Activated naive CD4-positive, alpha-beta T cell treated with anti-CD3 and anti-CD28 coated beads for 36 hours (primary cell): ENCODE measurements at places on chromosomes 4 and X. TPM values are rescaled to one million over a fixed set of nuclear protein-coding genes. Genes with fewer than 3 reads are reported as not detected.
A peak's percentile ranks its signal among the peaks of the same experiment; 100 is the strongest.

Gene MAGEC2
- total RNA-seq: not detected

Gene AFAP1
- 28.8 TPM for total RNA-seq

Gene GPC4
- total RNA-seq: 0.05 TPM

Gene PNMA3
- 0.98 TPM for total RNA-seq

Gene MND1
- 52.6 TPM for total RNA-seq

Gene PPBP
- total RNA-seq: not detected

Gene UGT2B11
- total RNA-seq: not detected

DNA sequence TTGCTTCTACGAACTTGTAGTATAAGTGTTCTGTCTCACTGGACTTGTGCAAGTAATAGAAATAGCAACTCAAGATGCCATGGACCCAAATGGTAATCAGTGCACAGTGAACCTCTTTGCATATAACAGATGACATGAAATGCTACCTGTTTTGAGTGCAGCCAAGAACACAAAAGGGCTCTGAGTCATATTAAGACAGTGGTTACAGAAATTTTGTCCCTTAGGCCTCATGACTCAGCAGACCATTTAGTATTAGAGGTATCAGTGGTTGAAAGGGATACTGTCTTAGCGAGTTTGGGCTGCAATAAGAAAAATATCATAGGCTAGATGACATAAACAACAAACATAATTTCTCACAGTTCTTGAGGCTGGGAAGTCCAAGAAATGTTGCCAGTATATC, 502.9 kb upstream of the PCDH10 start:
- H3K4me3 ChIP-seq: no peak overlapping the region
- no peak overlapping the region for H3K27ac ChIP-seq
- no peak for DNase-seq
- no peaks in the 10 kb centered on the region for H3K36me3 ChIP-seq

GRCh38 chr4:113003841-113004240, 45.6 kb upstream of the ANK2 start:
- H3K4me3 ChIP-seq: no peak overlapping the region
- no peaks in the 10 kb centered on the region for H3K27me3 ChIP-seq
- H3K36me3 ChIP-seq: no peaks in the 10 kb centered on the region
- DNase-seq: no peak
- H3K27ac ChIP-seq: no peak overlapping the region

DNA sequence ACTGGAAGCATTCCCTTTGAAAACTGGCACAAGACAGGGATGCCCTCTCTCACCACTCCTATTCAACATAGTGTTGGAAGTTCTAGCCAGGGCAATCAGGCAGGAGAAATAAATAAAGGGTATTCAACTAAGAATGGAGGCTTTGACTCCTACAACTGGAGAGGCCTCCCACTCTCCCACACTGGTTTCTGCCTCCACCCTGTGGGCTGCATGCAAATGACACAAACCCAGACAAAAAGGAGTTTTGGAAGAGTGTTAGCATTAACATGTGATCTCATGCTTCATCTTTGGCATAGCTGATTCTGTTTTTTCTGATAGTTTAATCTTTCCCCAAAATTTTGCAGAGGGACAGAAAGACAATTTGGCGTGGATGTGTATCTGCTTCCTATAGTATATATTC, 80.8 kb upstream of the IQCM start:
- H3K4me3 ChIP-seq: no peak overlapping the region
- H3K36me3 ChIP-seq: no peaks in the 10 kb centered on the region
- no peak overlapping the region for H3K27ac ChIP-seq
- H3K27me3 ChIP-seq: no peaks in the 10 kb centered on the region

DNA sequence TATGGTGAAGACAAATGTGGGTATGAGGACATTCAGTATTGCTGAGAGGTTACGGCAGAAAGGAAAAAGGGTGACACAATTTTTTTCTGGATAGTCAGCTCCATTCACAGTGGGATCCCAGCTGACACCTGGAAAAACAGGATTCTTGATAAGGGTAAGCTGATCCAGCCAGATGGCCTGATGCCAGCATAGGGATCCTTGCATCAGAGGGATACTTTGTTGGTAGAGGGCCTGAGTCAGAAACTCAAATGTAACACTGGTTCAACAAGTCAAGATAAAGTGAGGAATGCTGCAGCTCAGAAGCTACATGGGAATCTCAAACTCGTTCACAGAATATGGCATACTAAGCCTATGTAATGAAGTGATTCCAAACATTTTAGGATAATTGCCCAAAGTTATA, 726.7 kb downstream of the C4orf33 start:
- no peak for DNase-seq
- H3K4me3 ChIP-seq: no peak overlapping the region

DNA sequence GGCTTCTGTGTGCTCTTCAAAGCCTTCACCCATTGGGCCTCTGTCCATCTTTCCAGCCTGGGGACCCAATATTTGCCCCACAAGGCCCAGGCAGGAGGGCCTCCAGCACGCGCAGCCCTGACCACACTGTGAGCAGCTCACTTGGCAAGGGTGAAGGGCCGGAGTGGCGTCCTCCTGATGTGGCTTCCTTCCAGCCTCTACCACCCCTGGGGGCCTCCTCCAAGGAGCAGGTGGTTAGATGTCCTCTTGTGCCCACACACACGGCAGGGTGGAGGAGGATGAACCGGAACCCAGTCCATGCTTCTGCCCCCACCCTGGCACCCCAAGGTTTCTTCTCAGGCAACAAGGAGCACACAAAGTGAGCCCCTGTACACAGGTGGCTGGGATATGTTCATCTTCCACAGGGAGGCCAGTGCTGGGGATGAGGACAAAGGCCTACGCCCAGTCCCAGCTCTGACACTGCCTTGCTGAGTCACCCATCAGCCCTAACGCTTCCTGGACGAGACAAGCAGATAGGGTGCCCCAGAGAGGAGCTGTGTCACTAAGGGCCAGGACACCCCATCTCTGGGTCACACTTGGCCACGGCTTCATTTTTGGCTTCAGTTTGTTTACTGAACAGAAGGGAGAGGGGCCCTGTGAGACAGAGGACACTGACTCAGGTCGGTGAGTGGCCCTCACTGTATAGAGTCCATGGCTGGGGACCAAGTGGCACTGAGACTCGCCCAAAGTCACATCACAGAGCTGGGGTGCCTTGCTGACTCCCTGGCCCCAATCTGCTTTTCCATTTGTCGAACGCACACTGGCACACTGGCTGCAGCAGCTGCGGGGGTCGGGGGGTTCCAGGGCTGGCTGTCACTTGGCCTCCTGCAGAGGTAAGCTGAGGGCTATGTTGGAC, 1.9 kb downstream of the UBL4A start:
- no peaks in the 10 kb centered on the region for H3K27me3 ChIP-seq
- peaks cover 26% of the 10 kb centered on the region for H3K4me1 ChIP-seq
- H3K27ac ChIP-seq: peak overlapping the region; percentile 18
- peak; percentile 18 for DNase-seq

DNA sequence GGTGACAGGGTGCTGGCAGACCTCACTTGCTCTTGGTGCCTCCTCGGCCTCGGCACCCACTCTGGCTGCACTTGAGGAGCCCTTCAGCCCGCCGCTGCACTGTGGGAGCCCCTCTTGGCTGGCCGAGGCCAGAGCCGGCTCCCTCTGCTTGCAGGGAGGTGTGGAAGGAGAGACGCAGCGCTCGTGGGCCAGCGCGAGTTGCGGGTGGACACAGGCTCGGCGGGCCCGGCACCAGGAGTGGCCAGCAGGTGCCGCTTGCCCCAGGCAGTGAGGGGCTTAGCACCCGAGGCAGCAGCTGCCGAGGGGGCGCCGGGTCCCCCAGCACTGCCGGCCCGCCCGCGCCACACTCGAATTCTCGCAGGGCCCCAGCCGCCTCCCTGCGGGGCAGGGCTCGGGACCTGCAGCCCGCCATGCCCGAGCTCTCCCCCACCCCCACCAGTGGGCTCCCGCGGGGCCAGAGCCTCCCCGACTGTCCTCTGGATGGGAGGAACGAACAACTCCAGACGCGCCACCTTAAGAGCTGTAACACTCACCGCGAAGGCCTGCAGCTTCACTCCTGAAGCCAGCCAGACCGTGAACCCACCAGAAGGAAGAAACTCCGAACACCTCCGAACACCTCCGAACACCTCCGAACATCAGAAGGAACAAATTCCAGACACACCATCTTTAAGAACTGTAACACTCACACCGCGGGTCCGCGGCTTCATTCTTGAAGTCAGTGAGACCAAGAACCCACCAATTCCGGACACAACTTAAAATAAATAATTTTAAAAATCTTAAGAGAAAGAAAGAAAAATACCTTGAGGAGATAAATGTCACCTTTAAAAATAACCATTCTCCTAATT, 311.1 kb upstream of the SLC7A11 start:
- H3K27me3 ChIP-seq: no peaks in the 10 kb centered on the region
- H3K4me1 ChIP-seq: no peaks in the 10 kb centered on the region
- no peak overlapping the region for H3K4me3 ChIP-seq

DNA sequence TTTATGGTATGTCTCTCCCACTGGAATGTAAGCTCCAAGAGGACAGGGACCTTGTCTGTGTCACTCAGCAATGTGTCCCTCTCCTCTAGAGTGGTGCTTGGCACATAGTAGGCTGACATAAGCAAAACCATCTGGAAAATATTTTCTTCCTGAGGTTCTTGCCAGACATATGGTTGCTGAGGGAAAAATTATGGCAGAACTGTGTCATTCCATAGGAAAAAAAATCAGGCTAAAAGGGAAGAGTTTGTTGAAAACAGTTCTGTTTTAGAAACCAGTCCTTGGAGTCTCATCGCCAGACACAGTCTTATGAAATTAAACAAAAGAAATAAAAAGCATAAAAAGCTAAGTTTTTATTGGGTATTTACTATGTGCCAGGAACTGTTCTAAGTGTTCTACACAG, 60.9 kb downstream of the RTL9 start:
- H3K27ac ChIP-seq: no peak overlapping the region
- no peaks in the 10 kb centered on the region for H3K27me3 ChIP-seq
- H3K36me3 ChIP-seq: no peaks in the 10 kb centered on the region
- no peak overlapping the region for H3K4me3 ChIP-seq

DNA sequence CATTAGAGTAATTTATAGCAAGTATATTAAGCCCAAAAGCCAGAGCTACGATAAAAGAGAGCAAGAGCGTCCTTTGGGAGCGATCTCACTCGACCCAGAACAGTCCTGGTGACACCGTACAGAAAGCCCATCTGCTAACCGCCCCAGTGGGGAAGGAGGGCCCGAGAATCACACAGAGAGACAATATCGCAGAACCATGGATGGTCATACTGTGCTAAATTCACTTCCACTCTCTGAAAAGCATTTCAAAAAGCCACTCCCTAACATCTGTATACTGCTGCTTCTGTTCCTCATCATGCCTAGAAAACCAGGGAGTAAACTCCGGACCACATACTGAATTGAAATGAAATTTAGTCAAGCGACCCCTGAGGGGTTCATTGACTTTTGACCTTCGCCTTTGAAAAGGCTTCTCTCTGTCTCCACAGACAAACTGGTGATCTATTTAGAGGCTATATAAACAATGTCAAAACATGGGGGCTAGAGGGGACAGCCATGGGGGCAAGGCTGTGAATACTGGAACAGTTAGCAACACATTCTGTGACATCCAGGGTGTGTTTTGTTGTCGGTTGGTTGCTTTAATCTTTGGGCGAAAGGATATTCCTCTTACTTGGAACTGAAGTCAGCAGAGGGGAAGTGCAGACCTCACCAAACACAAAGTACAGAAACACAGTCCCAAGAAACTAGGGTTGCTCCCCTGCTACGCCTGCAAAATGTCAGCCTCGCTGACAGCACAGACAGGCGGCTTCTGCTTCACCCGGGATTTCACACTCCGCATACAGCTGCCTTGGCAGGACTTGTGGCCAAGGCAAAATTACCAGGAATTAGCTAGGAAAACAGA, 129.0 kb upstream of the RASGEF1B start:
- H3K4me3 ChIP-seq: no peak overlapping the region
- H3K36me3 ChIP-seq: no peaks in the 10 kb centered on the region
- DNase-seq: no peak
- no peaks in the 10 kb centered on the region for H3K27me3 ChIP-seq

- H3K27ac ChIP-seq: peak overlapping the region; percentile 81
- peak overlapping the region; percentile 20 for H3K4me3 ChIP-seq
- DNase-seq: peak; percentile 30
- no peaks in the 10 kb centered on the region for H3K27me3 ChIP-seq
- peaks cover 99% of the 10 kb centered on the region for H3K4me1 ChIP-seq
Measured at GRCh38 chr4:10100734-10101216, 15.8 kb downstream of the WDR1 start.

DNA sequence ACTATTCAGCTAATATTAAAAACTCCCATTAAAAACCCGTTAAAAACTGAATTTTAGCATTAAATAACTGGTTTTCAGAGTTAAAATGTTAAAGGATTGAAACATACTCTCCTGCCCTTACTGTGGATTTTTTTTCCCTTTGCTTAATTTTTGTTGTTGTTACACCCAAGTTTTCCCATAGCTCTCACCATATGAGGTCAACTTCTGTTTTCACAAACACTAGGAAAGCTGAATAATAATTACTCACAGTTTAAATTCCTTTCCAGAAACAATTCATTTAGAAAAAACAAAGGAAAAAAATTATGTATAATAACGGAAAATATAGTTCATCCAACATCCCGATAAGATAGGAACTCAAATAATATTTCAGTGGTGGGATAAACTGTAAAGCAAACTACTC, 129.0 kb downstream of the PPP3CA start:
- no peaks in the 10 kb centered on the region for H3K27me3 ChIP-seq
- DNase-seq: no peak
- no peaks in the 10 kb centered on the region for H3K36me3 ChIP-seq
- H3K4me3 ChIP-seq: no peak overlapping the region
- H3K4me1 ChIP-seq: peaks cover 9% of the 10 kb centered on the region
- H3K27ac ChIP-seq: no peak overlapping the region

GRCh38 chr4:128649575-128650205, 159.8 kb upstream of the JADE1 start:
- no peak for DNase-seq
- H3K27me3 ChIP-seq: no peaks in the 10 kb centered on the region
- H3K4me3 ChIP-seq: no peak overlapping the region
- H3K4me1 ChIP-seq: no peaks in the 10 kb centered on the region

DNA sequence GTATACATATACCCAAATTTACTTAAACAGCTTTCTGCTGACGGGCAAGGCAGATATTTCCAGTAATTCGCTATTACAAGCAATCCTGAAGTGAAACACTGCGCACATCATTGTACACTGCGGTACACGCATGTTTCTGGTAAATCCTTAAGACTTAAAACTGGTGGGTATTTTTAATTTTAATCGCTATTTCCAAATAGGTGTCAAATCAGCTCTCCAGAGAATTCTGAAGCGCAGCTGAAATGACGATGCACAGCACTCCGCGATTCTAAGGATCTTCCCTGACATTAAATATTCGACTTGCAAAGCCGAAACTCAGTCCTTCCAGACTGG, 361 bp downstream of the TMEM128 start:
- DNase-seq: no peak
- H3K36me3 ChIP-seq: peaks cover 14% of the 10 kb centered on the region
- peaks cover 27% of the 10 kb centered on the region for H3K4me1 ChIP-seq
- no peaks in the 10 kb centered on the region for H3K27me3 ChIP-seq
- H3K4me3 ChIP-seq: peak overlapping the region; percentile 95
